ENCODE measurements at places on chromosomes 1 and 21.

GRCh38 chr1:47727051-47727696 lies 270.0 kb downstream of the TRABD2B start:
- no peak for DNase-seq

DNA sequence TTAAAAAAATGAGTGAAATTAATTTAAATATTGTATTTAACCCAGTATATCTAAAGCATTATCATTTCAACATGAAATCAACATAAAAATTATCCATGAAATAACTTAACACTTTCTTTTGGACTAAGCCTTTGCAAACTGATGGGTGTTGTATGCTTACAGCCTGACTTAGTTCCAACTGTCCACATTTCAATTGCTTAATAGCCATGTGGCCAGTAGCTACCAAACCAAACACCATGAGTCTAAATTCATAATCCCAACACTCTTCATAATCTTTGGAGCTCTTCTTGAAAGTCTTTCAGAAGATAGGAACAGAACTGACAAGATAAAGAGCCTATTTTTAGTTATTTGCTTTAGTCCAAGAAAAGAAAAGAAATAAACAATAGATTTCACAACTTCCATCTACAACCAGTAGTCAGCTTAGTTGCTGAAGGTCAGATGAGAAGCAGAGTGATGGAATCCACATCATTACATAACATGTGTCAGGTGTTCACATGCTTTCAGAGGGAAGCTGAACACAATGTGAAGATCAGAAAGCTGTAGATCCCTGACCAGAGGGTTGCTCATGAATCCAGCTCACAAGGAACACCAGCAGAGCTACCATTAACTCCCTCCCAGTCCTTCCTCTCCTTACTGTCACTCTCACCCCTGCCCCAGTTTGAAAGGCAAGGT lies 144.0 kb upstream of the ZNF648 start:
- no peak for DNase-seq

GRCh38 chr1:203807196-203807595 lies 11.8 kb downstream of the ZBED6 start:
- no peak for DNase-seq

DNA sequence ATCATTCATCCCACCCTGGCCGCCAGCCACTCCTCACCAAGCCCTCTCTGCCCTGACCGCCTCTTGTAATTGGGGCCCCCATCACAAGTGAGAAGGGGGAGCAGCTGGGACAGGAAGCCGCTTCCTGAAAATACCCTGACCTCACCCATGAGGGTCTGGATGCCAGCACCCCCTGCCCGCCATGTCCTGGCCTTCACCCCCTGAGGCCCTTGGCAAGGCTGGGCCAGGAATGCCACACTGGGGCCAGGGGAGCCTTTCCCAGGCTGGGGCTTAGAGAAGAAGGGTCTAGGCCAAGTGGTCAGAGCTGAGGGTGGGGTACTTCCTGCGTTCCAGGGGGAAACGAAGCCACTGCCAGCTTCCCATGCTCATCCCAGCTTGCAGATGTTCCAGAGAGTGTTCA lies 60.5 kb downstream of the TAS1R2 start:
- DNase-seq, result no peak

- DNase-seq, result no peak
Observed at GRCh38 chr1:157450106-157450505, 102.2 kb downstream of the FCRL5 start.

GRCh38 chr1:3597599-3597964 lies 13.7 kb downstream of the MEGF6 start:
- DNase-seq, result no peak

DNA sequence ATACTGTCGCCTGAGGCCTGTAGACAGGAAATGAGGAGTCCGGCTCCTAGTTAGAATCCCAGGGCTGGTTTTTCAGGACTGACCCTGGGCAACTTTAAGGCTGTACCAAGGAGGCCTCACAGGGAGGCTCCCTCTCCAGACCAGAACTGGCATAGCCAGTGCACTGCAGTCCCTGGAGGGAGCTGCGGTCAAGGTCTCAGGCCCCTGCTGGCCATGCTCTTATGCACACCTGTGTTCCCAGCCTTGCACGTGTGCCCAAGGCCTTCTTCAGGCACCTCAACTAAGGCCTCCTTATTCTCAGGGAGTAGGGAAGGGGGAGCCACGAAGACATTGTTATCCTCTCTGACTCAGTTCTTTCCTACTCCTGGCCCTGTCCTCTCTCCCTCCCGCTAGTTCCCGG lies 22.0 kb upstream of the IFNAR1 start:
- DNase-seq, result no peak

DNA sequence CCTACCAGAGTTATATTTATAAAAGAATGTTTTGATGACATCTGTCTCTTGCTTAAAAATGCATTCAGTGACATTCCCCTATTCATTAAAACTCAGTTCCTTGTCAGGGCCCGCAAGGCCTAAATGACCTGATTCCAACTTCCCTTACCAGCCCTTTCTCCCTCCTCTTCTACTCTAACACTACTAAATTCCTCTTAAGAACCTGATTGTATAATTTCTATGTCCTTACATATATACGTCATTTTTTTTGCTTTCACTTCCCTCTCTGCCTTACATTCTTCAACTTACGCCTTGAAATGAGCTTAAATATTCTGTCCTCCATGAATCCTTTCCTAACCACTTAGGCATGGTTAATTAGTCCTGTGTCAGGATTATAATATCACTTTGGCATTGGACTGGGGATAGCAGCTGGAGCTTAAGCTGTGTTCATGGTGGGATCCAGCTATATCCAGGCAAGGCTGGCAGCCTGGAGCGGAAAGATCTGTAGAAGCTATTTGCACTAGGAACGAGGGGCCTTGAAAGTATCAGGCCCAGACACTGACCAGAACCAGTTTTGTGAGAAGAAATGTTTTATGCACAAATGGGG lies 360.2 kb upstream of the PTBP2 start:
- no peak for DNase-seq

DNA sequence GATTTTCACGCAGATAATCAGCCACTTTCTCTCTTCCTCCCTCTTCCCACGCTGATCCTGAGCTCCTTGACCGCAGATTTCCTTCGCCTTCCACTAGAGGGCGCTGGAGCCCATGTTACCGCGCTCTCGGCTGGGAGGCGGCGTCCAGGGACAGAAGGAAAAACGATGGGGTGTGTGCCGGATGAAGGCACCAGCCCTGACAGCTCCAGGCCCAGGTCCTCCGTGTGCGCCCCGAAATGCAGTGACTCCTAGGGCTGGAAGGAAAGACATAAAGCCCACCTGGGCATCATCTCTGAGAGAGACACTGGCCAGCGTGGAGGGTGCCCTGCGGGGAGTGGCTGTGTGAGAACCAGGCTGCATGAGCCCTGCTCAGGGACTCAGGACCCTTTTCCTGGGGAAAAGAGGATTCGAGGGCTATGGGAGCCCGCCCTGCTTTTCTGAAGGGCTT lies 44.9 kb upstream of the CYP2J2 start:
- DNase-seq, result peak; percentile 60

DNA sequence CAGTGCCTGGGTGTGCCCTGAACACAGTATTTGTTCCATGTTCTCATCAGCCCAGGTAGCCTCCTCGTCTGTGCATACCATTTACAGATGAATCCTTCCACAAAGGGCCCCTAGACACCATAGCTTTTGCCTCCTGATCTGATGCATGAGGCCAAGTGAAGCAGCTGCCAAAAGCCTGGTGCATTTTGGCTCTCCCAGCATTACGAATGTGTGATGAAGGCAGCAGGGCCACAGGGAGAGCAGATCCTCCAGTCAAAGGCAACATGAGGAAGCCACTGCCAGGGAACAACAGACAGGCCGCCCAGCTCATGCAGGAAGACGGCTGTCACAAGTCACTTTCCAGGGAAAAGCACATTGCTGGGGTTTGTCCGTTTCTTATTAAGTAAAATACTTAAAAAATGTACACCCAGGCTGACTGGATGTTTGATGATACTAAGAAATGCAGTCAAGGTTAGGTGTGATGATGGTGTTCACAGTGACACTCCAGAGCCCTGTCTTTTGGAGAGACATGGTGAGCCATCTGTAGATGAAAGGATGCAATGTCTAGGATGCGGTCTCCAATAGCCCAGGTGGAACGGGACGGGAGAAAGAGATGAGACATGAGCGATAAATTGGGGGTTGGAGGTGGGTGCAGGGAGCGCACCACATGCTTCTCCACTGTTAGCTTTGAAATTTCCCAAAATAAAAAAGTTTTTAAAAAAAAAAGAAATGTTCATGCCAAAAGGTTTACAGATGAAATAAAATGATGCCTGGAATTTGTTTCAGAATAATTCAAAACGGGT lies 48.7 kb downstream of the NPHP4 start:
- DNase-seq, result no peak

- no peak for DNase-seq
Observed at GRCh38 chr1:29451368-29451892, 215.1 kb downstream of the PTPRU start.

DNA sequence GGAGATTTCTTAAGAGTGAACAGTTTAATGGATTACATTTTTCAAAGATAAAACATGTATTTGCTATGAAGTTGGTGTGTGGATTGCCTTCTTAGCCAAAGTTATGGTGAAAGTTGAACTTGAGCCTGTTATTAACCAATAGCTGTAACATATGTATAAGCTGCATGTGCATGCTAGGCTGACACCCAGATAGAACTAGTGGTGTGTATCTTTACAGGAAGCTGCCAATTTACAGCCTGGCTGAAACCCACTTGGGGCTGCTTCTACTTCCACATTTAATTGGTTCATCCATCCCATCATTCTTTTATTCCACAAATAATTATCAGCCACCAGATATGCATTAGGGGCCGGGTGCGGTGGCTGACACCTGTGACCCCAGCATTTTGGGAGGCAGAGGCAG lies 3.3 kb downstream of the PLA2G5 start:
- DNase-seq, result no peak

DNA sequence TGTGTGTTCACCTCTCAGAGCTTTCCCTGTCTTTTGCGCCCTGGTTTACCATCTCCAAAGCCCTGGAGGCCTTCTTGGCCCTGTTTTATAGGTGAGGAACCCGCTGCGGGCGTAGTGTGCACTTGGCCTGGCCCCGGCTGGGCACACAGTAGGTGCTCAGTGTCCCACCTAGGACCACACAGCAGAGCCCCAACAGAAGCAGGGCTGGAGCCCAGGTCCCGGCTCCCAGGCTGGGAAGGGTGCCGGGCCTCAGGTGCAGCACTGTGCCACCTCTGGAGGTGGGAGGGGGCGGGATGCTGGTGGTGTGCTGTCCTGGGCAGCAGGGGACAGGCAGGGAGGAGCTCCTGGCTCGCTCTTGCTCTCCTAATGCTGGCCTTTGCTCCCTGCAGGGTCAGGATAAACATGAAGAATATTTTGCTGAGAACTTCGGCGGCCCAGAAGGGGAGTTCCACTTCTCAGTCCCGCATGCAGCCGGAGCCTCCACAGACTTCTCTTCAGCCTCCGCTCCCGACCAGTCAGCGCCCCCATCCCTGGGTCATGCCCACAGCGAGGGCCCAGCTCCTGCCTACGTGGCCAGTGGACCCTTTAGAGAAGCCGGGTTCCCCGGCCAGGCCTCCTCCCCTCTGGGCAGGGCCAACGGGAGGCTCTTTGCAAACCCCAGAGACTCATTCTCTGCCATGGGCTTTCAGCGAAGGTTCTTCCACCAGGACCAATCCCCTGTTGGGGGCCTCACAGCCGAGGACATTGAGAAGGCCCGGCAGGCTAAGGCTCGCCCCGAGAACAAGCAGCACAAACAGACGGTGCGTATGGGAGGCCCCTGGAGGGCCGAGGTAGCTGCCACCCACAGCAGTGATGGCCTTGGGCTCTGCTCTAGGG lies 24.8 kb downstream of the COQ8A start:
- no peak for DNase-seq

Measured in NCI-H526 treated with DMSO at 0.1 percent for 48 hours (cell line).